Globus pallidus (tissue), 1 donor: ENCODE measurements at places on chromosomes 13 and 19.

GRCh38 chr13:32530841-32531253 is 7.7 kb downstream of the N4BP2L2 start:
- peak; percentile 47 for DNase-seq

DNA sequence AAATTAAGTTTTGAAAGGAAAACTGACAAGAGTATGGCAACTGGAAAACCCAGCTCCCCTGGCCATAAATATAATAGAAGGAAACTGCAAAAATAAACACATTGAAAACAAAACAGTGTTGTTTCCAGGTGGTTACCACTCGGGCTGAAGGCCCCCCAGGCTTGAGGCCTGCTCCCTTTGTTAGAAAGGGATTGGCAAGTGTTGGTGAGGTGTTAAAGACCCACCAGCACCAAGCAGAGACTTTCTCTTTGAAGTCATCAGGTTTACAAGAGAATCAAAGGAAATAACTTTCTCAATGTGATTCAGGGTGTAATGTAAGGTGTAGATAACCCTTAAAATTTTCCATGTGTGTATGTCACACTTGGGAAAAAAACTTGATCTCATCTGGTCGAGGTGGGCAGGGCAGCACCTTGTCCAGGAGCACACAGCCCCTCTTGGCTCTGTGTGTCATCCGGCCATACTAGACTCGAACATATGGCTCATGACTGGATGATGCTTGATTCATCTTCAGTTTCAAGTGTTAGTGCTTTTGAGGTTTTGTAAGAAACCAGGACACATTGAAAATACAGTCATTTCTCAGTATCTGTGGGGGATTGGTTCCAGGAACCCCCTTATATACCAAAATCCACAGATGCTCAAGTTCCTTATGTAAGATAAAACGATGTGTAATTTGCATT is 7.8 kb downstream of the ACTN4 start:
- no peak for DNase-seq

DNA sequence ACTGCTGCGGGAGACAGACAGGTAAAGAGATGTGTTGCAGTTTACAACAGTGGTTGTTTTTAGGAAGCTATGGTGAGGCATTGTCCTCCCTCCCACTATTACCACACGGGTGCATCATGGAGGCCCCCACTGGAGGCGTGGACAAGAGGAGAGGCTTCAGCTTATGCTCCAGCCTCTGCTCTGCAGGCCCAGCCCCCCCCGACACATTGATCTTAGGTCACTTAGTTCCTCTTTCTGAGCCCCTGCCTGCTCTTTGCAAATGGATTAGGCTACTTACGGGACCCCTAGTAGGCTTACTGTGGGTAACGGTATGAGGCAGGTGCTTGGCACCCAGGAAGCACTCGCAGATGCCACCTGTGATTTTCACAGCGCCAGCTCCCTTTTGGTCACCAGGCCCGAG is 123.9 kb downstream of the SLC7A1 start:
- no peak for DNase-seq

GRCh38 chr13:40920826-40921225 is 98.3 kb downstream of the ELF1 start:
- DNase-seq = no peak

GRCh38 chr13:70568571-70568970 is 460.3 kb upstream of the KLHL1 start:
- DNase-seq = peak; percentile 30

DNA sequence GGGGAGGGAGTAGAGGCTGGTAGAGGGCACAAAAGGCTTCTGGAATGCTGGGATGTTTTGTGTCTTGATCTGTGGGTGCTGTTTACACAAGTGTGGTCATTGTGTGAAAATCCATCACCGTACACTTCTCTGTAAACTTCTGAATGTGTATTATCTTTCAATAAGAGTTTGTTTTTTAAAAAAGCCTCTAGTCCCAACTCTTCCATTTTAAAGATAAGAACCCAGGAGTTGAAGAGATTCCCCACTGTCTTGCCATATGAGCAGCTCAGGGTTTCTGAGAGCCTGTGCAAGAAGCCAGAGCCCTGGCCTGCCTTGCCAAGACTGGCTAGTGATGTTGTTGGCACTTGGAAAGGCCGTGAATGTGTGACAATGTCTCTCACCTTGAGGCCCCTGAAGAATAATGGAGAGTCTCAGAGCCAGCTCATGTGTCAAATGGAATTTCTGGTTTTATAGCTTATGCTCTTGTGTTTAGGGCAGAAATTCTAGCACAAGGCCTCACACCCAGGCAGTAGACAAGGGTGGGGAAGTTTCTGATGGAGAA is 57.5 kb upstream of the NPAS1 start:
- no peak for DNase-seq

DNA sequence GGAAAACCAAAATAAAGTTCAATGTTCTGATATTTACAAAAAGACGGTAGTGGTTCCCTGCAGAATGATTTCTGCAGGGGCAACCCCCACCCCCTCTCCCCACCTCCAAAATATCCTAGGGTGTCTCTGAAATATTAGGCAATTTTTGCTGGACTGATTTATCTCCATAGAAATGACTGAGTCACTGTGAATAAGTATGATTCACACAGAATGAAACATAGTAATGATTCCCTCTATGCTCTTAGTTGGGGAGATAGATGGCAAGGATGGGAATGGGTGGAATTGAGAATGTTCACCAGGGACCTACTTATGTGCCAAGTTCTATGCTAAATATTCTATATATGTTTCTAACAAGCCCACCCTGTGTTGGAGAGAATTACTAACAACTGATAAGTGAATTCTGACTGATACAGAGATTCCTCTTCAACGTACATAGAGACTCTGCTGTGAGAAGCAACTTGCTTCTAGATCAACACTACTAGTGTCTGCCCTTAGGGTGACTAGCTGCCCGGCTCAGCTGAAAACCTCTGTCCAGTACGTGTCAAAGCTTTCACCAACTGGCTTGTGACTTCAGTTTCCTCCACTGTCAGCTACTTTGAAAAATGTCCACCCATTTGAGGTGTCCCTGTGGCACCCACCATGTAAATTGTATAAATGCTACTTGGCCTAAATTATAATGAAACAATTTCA is 38.4 kb upstream of the RAP2A start:
- no peak for DNase-seq

- no peak for DNase-seq
Measured at GRCh38 chr19:8244442-8244841, 35.3 kb downstream of the CERS4 start.

DNA sequence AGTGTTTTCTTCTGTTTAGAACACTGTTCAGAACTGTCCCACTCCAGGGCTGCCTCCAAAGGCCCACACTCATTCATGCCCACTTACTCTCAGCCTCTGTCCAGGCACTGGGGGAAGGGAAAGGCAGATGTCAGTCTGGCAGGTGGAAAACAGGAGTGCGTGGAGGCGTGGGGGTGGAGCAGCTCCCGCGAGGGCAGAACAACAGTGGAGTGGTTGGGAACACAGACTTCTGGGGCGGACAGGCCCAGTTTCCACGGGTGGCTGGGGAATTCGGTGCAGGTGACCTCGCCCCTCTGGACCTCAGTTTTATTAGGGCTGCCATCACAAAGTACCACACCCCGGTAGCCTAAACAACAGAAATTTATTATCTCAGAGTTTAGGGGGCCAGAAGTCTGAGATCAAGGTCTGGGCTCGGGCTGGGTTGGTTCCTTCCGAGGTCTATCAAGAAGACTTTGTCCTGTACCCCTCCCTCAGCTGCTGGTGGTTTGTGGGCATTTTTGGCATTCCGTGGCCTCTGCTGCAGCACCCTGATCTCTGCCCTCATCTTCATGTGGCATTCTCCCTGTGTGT is 59.7 kb downstream of the SIPA1L3 start:
- no peak for DNase-seq

DNA sequence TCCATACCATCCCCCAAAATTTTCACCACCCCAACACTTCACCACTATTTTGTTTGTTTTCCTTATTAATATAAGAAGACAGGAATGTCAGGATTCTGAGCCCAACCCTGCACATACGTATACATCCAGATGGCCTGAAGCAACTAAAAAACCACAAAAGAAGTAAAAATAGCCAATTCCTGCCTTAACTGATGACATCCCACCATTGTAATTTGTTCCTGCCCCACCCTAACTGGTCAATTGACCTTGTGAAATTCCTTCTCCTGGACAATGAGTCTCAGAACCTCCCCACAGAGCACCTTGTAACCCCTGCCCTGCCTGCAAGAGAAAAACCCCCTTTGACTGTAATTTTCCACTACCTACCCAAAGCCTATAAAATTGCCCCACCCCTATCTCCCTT is 132.5 kb downstream of the ZNF675 start:
- no peak for DNase-seq

GRCh38 chr19:2887391-2887914 is 13.3 kb upstream of the ZNF57 start:
- peak; percentile 72 for DNase-seq

- no peak for DNase-seq
Measured at GRCh38 chr13:97276862-97277269, 54.7 kb downstream of the MBNL2 start.
